Cortex of kidney (tissue), 1 donor: ENCODE measurements at places on chromosomes 3 and 15.

DNA sequence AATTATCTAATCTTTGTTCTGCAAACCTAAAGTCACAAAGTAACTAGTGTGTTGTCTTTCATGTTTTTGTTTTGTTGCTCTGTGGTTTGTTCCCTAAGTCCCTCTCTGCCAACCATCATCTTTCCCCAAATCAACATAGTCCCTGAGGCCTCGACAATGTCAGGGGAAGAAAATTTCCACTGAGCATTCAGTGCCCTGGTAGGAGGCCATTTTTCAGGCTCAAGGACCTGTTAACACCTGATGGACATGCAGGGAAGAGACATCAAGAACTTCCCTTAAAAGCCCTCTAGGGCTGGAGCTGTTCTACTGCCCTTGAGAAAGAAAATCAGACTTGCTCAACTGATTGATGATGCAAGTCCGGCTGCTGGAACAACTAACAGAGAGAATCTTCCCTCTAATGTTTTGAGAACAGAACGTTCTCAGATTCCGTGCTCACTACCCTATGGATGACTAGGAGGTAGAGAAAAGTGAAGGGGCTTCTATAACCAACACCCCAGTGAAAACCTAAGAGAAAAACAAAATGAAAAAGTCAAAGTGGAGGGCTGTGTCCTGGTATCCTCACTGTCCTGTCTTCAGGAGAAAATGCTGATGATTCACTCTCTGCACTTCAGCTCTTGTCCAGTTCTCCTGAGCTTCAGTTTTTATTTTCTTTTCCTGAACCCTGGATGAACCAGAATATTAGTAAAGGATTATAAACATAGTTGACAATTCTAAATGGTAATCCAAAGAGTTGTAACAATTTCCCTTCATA lies 373.1 kb downstream of the FOXP1 start:
- DNase-seq, result no peak

GRCh38 chr3:72099326-72100079 lies 314.6 kb upstream of the PROK2 start:
- DNase-seq, result no peak

DNA sequence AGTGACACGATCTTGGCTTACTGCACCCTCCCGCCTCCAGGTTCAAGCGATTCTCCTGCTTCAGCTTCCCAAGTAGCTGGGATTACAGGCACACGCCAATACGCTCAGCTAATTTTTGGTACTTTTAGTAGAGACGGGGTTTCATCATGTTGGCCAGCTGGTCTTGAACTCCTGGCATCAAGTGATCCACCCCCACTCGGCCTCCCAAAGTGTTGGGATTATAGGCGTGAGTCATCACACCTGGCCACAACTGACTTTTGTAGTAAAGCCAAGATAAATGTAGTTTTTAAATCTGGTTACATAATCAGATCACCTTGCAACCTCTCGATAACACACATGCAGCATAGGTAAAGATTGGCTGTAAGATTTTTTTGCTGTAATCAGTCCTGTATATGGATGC lies 657.5 kb upstream of the DPPA4 start:
- DNase-seq, result no peak

- no peak for DNase-seq
Measured at GRCh38 chr15:64180235-64180824, 17.5 kb upstream of the PPIB start.

GRCh38 chr3:160698599-160699195 lies 21.7 kb downstream of the ARL14 start:
- no peak for DNase-seq

DNA sequence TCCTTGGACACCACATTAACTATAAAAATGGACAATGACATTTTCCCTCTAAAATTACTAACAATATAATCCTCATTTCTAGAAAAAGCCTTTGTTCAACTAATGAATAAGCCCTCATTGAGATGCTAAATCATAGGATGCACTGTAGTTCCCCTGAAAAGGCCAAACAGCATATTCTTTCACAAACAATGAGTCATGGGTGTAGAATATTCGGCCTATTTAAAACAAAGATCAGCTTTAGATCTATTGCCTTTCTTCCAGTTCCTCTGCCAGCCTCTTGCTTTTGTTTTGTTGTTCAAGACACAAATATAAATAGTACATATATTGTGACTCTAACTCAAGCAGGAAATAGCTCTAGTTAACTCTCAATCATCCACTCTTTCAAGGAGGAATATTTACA lies 82.5 kb downstream of the ADAM10 start:
- no peak for DNase-seq

DNA sequence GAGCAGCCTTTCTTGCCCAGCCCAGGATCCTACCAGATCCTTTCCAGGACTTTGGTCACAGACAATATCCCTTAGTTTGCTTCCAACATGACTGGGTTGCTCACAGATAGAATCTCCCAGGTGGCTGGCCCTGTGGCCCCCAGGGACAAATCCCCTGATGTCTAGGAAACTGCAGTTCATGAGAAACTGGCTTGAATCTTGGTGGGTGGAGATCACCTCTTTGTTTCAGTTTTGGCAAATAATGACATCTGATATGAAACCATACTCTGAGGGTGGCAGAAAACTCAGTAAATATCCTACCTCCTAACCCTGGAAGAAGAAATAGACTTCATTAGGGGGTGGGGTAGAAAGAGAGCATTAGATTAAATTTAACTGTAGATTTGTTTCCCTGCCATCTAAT lies 44.1 kb upstream of the PFN2 start:
- no peak for DNase-seq

DNA sequence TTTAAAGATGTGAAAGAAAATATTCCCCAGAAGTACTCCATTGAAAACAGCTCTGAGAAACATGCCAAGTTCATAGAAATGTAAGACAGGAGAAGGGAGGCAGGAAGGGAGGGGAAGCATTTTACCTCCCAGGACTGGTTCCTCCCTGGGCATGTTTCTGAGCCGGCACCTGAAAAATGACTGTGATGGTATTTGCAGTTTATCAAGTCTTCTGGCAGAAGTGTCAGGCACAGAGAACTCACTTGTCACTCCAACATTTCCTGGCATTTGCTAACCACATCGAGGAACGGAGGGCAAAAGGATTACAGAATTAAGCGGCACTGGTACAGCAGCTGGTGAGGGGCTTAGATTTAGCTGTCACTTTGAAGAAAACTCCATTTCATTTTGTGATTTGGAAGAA lies 1054.0 kb downstream of the TUSC7 start:
- DNase-seq, result no peak

- DNase-seq, result no peak
Measured at GRCh38 chr15:101161656-101162055, 90.2 kb downstream of the CHSY1 start.

DNA sequence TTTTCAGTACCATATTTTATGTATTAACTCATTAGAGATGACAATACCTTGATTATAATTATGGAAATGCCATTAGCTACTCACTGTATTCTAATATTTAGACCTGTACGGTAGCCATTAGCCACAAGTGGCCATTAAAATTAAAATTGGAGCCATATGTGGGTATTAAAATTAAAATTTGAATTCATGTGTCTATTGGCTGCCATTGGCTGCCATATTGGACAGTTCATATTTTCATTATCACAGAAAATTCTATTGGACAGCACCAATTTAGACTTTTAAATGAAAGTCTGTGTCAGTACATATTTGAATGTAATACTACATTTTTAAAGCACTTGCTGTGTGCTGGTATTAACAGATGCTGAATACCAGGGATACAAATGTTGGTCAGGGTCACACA lies 3.0 kb downstream of the ATP11B start:
- no peak for DNase-seq

GRCh38 chr15:81362790-81363189 lies 11.2 kb downstream of the TMC3 start:
- DNase-seq, result no peak

- no peak for DNase-seq
Measured at GRCh38 chr15:86433983-86434382, 354.3 kb downstream of the AGBL1 start.

- no peak for DNase-seq
Measured at GRCh38 chr3:54572197-54572895, 355.5 kb downstream of the LRTM1 start.

GRCh38 chr3:51353131-51353530 lies 32.0 kb upstream of the MANF start:
- DNase-seq, result no peak

GRCh38 chr15:60324706-60325438 lies 72.9 kb downstream of the ANXA2 start:
- DNase-seq, result no peak

- DNase-seq, result no peak
Measured at GRCh38 chr15:85760049-85760448, 34.7 kb downstream of the KLHL25 start.

GRCh38 chr15:98682992-98683701 lies 34.8 kb downstream of the IGF1R start:
- DNase-seq, result no peak

DNA sequence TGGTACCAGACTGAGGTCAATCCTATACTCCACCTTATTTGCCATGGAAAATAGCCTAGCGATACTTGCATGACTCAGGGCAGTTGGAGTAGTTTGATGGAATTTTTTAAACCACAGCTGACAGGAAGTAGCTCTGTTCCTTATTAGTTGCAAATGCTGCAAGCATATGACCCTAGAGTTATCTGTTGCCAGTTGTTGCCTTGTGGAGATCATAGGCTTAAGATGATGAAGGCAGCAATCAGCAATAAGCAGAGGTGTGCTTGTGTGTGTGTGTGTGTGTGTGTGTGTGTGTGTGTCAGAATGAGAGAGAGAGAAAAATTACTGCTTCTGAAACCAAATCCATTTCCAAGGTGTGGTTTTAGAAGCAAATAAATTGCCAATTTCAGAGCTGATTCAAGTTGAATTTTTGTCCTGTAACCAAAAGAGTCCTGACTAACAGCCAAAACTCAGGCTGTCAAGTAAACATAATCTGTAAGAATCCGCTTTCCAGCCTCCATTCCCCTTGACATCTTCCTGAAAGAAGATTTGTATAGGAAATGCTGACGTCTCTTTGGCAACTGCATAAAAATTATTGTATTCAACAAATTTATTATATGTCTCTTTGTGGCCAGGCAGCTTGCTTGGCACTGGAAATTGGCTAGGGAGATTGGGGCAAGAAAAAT lies 141.2 kb downstream of the SERPINI1 start:
- DNase-seq, result no peak

DNA sequence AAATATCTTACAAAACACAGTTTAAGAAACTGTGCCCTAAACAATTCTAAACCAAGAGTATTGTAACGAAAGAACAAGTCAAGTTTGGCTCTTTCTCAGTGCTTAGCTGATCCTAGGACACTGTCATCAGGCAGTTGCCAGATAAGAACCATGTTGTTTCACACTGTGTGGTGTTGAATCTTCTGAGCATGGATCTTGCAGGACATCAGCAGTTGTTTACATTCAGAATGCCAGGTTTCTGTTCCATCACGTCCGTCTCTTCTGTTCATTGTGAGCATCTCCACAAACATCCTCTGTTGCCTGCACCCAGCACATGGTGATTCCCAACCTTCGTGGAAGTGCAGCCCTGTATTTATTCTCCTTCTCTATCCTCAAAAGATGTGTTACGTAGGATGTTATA lies 67.9 kb downstream of the DCUN1D1 start:
- no peak for DNase-seq

DNA sequence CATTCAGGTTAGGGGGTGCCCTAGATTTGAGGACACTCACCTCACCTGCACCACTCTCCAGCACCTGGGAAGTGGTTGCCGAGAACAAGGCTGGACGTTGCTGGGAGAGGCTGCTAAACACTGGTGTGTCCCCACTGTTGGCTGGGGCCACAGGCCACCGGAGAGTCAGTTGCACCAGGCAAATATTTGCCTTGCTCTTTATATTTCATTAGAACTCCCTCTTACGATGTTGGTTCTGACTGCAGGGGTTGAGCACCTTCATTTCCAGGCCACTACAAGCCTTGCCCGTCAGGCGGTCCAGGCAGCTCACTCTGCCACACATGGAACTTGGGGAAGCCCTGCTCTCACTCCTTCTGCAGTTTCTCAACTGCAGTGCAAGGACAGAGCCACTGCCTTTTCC lies 30.7 kb downstream of the HCN4 start:
- DNase-seq, result no peak

DNA sequence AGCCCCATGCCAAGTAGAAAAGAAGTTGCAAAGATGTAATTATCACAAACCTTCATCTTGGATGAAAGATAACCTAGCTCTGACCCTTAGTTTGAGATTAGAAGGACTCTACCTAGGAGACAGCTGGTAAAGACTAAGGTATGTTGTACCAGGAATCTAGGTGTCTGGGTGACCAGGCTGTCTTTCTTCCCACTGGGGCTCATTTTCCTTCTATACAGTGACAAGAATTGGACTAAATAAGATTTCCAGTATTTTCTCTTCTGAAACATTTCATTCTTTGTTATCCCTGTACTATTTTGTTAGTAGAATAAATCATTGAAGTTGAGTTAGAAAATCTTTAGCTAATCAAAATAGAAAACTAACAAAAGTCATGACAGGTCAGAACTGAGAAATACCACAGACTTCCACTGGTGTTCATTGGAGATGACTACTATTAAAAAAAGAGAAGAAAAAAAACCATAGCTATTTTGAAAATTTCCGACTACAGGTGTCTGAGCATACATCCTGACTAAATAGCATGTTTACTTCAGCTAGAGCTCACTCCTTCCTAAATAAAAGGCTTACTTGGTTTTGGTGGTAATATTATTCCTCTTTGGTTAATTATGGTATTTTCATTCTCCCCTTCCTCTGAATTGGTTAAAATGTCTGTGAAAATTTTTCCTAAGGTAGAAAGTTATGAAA lies 10.1 kb downstream of the TGFBR2 start:
- DNase-seq, result no peak

GRCh38 chr15:93479715-93480114 lies 390.7 kb upstream of the RGMA start:
- DNase-seq, result no peak

- DNase-seq, result no peak
Measured at GRCh38 chr3:178406206-178406605, 130.0 kb upstream of the KCNMB2 start.

DNA sequence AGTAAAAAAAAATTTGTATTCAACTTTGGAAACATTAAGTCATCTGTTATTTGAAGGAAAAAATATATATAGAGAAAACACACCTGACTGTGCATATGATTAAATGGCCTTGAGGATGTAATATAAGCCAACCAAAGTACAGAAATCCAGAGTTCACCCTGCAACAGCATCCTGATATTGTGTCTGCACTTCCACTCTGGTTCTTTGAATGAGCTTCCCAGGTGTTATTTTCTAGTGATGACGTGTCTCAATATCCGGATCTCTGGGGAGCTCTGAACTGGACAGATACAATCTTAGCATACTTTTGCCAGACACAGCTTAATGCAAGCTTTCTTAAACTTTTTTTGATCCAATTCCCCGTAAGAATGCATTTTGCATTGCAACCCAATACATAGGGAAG lies 19.5 kb upstream of the PIK3CB start:
- DNase-seq, result no peak

- DNase-seq, result no peak
Measured at GRCh38 chr15:78810003-78810361, 1.3 kb downstream of the ADAMTS7 start.

DNA sequence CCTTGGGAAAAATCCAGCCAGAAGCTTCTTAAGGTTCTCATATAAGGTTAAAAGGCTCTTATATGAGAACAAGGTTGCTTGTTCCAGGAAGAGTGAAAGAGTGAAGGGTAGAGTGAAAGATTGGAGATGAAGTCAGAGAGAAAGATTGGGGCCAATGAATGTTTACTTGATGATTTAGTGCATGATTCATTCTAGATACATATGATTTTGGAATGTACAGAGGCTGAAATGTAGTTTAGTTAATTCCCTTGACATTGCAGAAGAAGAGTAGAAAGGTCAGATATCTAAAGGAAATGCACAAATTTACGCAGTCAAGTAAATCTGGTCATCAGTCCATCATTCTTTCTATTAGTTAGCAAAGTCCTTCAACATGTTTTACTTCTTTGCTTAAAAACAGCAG lies 619.8 kb upstream of the ZNF717 start:
- no peak for DNase-seq
